ENCODE measurements at places on chromosomes 5 and 9.
A peak's percentile ranks its signal among the peaks of the same experiment; 100 is the strongest.

GRCh38 chr9:35826071-35826701 is 2.3 kb downstream of the FAM221B start:
- DNase-seq: peak; percentile 24

GRCh38 chr9:22379272-22379671 is 67.4 kb upstream of the DMRTA1 start:
- DNase-seq: no peak

DNA sequence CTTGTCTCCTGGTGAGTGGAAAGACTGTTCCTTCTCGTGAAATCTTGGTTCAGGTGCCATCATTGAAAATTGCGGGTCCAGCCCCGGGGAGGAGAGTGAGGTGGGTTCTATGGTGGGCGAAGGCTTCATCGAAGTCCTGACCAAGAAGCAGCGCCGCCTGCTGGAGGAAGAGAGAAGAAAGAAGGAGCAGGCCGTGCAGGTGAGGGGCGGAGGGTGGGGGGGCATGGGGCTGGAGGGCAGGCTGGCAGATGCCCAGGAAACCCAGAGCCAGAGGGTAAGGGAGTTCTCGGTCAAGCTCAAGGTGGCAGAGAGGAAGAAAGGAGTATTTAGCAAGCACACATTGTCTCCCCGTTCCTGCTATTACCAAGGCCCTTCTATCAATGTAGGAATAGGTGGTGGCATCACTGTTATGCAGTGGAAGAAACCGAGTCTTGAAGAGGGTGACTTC is 24.3 kb upstream of the POMT1 start:
- peak; percentile 29 for DNase-seq

DNA sequence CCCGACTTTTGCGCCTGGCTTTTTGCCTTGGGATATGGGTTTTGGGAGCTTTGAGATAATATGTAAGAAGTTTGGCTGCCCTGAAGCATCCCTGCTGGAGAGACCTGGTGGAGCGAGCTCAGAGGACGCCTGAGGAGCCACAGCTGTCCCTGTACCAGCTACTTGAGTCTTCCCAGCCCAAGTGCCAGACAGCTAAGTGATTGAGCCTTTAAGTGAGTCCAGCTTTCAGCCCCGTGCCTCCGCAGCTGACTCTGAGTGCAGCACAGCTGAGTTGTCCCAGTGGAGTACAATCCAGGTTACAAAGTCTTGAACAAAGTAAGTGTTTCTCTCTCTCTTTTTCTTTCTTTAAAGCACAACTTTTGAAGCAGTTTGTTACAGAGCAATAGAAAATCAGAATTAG is 203.8 kb upstream of the DAP start:
- DNase-seq: no peak

DNA sequence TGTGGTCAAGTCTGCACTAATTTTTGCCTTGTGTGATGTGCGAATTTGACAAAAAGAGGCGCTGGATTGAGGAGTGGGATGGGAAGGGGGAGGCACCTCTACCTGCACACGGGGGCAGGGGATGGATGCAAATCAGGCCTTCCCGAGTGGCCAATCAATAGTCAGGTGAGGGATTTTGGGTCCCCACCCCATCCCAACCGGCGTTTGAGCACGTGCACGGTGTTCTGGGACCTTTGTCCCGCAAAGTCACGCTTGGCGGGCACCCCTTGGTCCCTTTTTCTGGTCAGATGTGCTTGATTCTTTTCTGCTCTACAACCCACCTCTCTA is 685 bp upstream of the ADAMTS19 start:
- DNase-seq: no peak

- DNase-seq: no peak
Observed at GRCh38 chr5:142684508-142685041, 1.3 kb downstream of the FGF1 start.
